ENCODE measurements at places on chromosomes 1 and 21.

GRCh38 chr1:99970713-99971255 is 988 bp downstream of the SLC35A3 start:
- no peak for DNase-seq

- no peak for DNase-seq
Observed at GRCh38 chr1:106680776-106681344, 375.6 kb upstream of the PRMT6 start.

DNA sequence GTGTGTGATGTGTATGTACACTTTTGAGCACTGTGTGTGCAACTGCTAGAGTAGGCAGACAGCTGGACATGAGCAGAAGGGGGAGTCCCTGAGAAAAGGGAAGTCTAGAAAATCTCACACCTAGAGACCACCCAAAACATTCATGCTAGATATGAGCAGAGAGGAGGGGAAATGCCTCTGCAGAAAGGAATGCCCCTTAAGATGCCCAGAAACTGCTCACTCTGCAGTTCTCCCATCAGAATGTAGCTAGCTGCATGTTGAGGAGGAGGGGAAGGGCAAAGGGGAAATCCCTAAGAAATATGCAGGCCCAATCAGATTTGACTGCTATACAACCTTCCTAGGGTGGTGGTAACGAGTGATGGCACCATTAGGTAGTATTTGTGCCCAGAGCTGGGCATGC is 31.8 kb upstream of the MAGOH start:
- DNase-seq: no peak

- no peak for DNase-seq
Observed at GRCh38 chr1:194055536-194055935, 869.1 kb upstream of the B3GALT2 start.

Measured in AG04449 (cell line).